ENCODE measurements at places on chromosomes 3 and 15.

GRCh38 chr15:65373163-65373651, 4.6 kb downstream of the IGDCC3 start:
- DNase-seq = no peak

DNA sequence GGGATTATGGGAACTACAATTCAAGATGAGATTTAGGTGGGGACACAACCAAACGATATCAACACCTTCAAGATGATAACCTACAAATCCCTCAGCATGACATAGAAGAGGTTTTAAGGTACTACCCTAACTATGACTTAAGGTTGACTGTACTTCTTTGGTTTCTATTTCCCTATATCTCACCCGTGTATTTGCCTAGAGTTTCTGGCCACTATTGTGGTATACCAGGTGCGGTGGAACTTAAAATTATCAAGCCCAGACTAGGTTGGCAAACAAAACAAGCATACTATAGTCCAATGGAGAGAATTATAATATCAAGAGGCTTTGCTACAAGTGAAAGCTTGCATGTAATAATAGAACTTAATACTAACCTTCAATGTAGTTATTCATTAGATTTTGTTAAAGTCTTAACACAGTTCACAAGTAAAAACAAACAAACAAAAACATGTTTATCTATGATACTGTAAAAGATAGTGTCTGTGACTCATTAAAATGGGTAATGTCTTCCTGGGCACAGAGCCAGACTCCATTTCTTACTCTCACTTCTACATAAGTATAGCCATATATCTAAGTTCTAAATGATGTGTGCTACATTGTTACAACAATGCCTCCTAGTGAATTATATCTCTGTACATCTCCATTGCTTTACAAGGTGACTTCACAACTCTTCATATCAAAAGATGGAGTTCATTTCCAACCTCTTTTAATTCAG, 479.1 kb downstream of the ZBBX start:
- DNase-seq = no peak

- DNase-seq = no peak
Measured at GRCh38 chr3:104437131-104437750, 929.5 kb upstream of the ALCAM start.

DNA sequence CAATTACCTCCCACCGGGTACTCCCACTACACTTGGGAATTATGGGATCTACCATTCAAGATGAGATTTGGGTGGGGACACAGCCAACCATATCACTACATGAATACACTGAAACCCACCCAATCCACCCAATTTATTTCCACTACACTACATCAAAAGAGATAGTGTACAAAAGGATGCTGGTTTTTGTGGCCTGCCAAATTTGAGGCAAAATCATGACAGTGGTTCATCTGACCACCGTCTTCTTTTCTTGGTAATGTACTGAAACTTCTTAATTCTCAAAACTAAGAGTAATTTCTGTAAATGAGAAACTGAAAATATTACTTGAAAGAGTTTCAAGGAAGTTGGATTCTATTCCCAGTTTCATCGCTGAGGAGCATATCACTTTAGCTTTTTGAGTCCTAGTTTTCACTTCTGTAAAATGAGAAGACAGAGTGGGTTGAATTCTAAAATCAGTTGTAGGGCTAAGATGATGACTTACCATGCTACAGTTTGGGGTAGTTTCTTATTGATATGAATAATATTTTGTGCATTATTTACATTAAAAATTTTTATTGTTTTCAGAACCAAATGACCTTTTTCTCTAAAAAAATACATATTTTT, 360.4 kb upstream of the CNTN6 start:
- no peak for DNase-seq

GRCh38 chr15:101148881-101149664, 102.8 kb downstream of the CHSY1 start:
- no peak for DNase-seq

GRCh38 chr3:11060500-11061251, 68.1 kb downstream of the SLC6A1 start:
- DNase-seq = peak; percentile 55

- no peak for DNase-seq
Measured at GRCh38 chr15:99421172-99421656, 144.6 kb upstream of the MEF2A start.

GRCh38 chr3:30475038-30475808, 131.2 kb upstream of the TGFBR2 start:
- no peak for DNase-seq

GRCh38 chr15:79373113-79373512, 59.0 kb upstream of the MINAR1 start:
- DNase-seq = no peak

GRCh38 chr15:73936588-73937290, 10.5 kb downstream of the LOXL1 start:
- DNase-seq = no peak
